Cardiac ventricle fibroblast (primary cell): ENCODE measurements at places on chromosomes 1 and 21. TPM values are rescaled to one million over a fixed set of nuclear protein-coding genes. Genes with fewer than 3 reads are reported as not detected.

The RAB3B gene
- total RNA-seq = 0.06 and 0.15 TPM in 2 replicates

The CFAP45 gene
- total RNA-seq = not detected in 2 replicates

The C1QTNF12 gene
- 0.25 and 0.93 TPM in 2 replicates for total RNA-seq

The SPRR2E gene
- not detected in 2 replicates for total RNA-seq

The ERI3 gene
- total RNA-seq = 39.3 and 52.1 TPM in 2 replicates

The PIGR gene
- total RNA-seq = not detected in 2 replicates

The HAO2 gene
- total RNA-seq = not detected in 2 replicates
